ENCODE measurements at places on chromosomes 16 and 17. TPM values are rescaled to one million over a fixed set of nuclear protein-coding genes. Genes with fewer than 3 reads are reported as not detected.

The PITPNM3 gene
- total RNA-seq: 13.0 TPM

The HOXB6 gene
- total RNA-seq: 58.7 TPM

The TRPV3 gene
- total RNA-seq: 1.2 TPM

GRCh38 chr16:47043200-47043599, 69.7 kb upstream of the DNAJA2 start:
- no peak for DNase-seq

DNA sequence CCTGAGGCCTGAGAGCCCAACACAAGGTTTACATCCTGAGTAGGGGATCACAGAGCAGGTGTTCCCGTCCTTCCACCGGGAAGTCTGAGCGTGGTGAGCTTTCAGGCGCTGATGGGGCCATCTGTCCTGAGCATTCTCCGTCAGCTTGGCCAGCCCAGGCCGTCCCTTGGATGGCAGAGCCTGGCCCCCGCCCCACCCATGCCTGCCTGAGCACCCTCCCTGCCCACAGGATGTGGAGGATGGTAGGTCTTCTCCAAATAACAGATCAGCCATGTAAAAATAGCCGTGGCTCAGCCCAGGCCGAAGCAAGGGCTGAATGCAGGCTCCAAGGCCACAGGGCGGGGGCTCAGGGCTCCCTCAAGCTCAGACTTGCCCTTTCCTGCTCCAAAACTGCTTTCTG, 20.2 kb downstream of the SPNS2 start:
- DNase-seq: no peak

GRCh38 chr17:17356149-17356930, 53.2 kb downstream of the NT5M start:
- DNase-seq: peak; percentile 92

- no peak for DNase-seq
These were observed 45.7 kb downstream of the FZD2 start for GRCh38 chr17:44602970-44603369.

- DNase-seq: peak; percentile 22
These were observed 75.2 kb upstream of the KSR1 start for GRCh38 chr17:27381007-27381501.

Measured in A172 (cell line).